ENCODE measurements at places on chromosomes 6 and 20.
A peak's percentile ranks its signal among the peaks of the same experiment; 100 is the strongest.

DNA sequence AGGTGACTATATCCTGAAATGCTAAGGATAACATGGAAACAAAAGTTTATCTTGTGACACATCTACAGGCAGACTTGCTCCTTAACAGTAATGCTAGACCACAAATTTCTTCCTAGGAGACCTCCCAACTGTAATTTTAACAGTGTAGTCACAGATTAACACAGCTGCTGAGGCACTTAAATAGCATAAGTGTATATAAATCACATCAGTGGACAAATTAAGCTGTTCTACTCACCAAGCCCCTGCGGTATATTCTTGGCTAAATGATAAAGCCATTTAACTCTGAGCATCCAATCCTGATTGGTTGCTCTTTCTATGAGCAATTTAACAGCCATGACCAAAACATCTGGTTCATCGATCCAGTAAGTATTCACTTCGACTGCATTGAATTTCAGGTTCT lies 73.3 kb upstream of the LYRM2 start:
- DNase-seq: no peak

DNA sequence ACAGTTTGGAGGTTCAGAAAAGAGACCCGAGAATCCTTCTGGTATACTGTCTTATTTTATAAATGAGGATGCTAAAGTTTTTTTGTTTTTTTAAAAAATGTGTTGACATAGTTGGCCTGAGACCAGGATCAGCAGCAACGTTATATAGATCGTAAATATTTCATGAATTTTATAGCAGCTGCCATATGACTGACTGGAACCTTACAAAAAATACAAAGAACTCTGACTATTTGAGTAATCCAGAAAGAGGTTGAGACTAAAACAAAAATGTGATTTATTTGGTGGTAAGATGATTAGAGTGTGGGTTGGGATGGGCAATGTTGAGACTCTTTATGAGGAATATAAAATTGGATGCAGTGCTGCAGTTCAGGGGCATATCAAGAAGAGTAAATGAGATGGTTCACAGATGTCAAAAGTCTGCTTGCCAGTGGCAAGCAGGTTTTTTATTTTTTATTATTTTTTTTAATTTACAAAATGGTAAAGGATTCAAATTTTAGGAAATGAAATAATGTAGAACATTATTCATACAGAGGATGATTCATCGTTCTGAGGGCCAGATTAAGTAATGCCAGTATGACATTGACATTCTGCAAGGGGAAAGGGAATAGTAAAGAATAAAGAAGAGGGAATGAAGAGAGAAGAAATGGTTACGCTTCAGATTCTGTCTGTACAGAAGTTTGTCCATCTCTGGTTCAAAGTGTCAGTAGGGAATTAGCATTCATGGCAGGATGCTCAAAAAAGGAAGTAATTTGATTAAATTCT lies 58.5 kb downstream of the SCAF8 start:
- DNase-seq: peak; percentile 31

DNA sequence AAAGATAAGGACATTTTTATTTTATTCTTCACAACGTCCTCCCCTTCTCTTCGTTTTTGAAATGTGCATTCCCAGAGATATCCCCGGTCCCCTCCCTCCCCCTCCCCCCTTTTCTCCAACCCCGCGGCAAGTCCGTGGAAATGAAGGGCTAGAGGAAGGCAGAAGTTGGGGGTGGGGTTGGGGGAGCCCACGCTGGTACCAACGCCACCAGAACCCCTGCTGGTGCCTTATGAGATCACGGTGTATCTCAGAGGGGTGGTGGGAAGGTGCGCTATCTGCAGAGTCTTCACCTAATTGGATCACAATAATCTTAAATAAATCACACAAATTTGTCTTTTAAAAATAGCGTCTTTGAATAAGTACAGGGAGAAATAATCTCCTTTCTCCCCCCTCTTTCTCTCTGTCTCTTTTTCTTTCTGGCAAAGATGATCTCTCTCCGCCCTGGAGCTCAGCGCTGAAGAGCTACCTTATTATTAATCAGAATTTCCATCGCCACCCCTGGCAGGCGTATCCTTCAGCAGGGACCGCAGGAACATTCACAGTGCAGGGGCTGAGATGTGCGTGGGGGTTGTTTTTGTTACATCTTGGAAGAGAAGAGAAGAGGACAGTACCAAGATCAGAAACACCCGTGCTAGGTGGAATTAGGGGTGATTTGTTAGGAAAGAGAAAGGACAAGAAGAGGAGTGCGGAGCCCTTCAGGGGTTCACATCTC lies 915 bp downstream of the CLVS2 start:
- DNase-seq: no peak

DNA sequence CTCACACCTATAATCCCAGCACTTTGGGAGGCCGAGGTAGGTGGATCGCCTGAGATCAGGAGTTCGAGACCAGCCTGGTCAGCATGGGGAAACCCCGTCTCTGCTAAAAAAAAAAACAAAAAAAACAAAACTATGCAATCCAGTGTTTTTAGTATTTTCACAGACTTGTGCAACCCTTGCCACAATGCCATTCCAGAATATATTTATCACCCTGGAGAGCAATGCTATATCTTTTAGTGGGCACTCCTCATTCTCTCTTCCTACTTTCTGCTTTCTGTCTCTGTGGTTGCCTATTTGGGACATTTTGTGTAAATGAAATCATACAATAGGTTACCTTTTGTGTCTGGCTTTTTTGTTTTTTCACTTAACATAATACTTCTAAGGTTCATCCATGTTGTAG lies 39.1 kb upstream of the MROH8 start:
- peak; percentile 48 for DNase-seq

DNA sequence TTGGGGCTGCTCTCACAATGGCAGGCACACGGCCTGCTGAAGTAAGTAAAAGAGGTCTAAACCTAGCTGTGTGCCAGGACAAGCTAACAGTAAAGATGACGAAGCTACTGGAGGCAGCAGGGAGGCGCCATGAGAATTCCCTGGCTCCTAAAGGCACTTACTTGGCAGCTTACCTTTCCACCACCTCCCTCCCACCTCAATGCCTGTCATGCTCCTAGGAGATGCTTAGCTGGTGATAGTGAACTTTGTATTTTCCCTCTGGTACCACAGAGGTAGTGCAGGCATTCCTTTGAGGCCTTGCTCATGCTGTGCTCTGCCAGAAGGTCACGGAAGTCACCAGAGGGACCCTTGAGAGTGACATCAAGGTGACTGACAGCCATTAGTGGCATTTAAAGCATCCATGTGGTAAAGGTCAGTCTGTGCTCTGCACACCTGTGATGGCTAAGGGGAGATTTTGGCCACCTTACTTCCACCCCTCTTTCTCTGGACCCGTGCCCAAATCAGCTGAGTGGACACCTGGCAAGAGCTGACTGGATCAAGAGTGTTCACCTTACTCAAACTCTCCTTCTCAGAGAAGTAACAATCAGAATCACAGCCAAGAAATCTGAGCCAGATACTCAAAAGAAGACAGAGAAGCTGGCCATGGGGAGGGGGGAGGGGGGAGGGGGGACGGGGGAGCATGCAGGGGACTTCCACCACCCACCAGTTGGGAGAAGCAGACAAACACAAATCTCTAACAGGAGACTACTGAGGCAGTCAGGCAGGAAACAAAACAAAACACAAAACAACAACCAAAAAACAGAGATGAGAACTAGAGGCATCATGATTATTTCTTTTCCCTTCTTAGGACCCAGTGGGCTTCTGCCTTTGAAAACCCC lies 2.9 kb downstream of the FKBP1A start:
- DNase-seq: no peak

GRCh38 chr20:14488212-14488611 lies 150.8 kb upstream of the FLRT3 start:
- no peak for DNase-seq

GRCh38 chr6:130949553-130949952 lies 113.5 kb downstream of the EPB41L2 start:
- no peak for DNase-seq

GRCh38 chr6:75333676-75334200 lies 49.1 kb upstream of the TMEM30A start:
- DNase-seq: no peak

- peak; percentile 44 for DNase-seq
Measured at GRCh38 chr6:33116841-33117711, 41.3 kb downstream of the HLA-DPB1 start.

DNA sequence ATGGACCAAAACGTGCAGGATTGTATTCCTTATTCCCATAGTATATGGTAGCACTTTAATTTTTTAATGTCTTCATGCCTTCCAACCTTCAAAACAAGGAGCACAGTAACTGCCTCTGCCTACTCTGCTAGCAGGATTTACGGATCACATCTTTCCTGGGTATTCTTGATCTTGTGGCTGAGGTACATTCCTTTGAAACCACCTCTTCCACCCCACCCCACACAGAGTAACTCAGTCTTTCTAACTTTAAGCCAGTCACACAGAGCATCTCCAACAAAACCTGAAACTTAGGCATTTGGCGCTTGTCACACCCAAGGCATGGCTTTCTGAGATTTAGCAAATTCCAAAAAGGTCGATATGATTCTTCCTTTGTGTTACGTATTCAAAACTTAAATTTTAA lies 2.3 kb upstream of the ID4 start:
- no peak for DNase-seq

- no peak for DNase-seq
Measured at GRCh38 chr6:127303917-127304316, 37.3 kb downstream of the RNF146 start.

GRCh38 chr6:57469072-57469471 lies 151.6 kb downstream of the PRIM2 start:
- DNase-seq: no peak

All from cardiac muscle cell (in vitro differentiated cells and primary cell).